ENCODE measurements at places on chromosomes 12 and 14. TPM values are rescaled to one million over a fixed set of nuclear protein-coding genes. Genes with fewer than 3 reads are reported as not detected.

DNA sequence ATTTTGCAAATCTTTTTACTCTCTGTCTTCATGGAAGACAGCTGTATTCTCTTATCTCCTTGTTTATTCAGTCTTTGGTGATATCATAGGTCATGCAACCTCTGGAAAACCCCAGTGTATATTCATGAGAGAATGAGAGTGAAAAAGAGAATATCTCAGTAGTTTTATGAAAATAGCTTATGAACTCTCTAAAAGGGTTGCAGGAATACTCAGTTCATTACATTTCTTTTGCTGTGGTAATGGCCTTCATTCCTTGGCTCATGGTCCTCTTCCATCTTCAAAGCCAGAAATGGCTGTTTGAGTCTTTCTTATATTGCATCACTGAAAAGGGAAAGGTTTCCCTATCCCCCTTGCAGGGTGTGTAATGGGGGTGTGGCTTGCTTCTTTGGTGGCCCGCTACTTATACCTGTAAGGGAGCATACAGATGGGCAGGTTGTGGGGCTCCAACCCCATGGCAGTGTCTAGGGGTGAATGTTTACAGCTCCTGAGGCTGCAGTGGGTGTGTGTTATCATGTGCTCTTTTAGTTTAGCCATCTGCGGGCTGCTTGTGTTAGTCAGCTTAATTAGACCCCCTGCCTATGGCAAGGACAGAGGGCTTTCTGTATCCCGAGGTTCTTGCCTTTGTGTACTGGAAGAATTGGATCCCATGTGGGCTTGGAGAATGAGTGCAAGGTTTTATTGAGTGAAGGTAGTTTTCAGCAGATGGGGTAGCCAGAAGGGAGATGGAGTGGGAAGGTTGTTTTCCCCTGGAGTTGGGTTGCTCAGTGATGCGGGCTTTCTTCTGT lies 150.2 kb downstream of the CCDC91 start:
- no peak for DNase-seq

- peak; percentile 44 for DNase-seq
These were observed 14.7 kb upstream of the NCOR2 start for GRCh38 chr12:124582108-124582424.

DNA sequence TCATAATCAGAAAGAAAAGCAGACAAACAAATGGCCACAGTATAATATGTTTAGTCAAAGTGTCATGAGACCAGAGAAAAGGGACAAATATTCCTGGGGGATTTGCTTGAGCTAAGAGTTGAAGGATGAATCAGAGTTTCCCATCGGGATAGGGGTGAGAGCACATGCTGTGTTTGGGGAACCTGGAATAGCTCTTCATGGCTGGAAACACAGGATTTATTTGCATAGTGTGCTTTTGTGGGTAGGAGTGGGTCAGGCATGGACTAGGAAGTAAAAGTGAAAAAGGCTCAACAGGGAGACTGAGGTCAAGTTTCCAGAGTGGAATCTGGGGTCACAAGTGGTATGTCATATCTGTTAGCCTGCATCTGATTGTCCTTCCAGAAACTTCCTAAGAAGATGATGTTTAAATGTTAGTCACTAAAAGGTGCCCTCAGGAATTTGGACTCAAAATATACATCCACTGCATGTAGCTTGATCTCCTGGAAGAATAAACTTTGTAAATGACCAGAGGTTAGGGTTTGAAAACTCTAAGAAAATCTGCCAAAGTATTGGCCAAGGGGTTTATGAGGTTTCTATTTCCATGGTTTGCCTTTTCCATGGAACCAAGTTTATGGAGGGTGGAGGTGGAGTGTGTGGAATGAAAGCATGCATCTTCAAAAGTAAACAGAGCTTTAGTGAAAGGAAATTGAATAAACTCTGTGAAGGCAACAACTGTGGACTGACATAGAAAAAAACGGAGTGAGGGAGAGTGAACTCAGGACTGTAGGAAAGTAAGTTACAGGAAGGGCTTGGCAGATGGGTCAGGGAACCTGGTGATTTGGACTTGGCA lies 344.6 kb downstream of the C12orf75 start:
- no peak for DNase-seq

GRCh38 chr12:62728741-62729140 lies 206.2 kb downstream of the PPM1H start:
- DNase-seq: no peak

- no peak for DNase-seq
These were observed 798.8 kb downstream of the SLC16A7 start for GRCh38 chr12:60394665-60395064.

DNA sequence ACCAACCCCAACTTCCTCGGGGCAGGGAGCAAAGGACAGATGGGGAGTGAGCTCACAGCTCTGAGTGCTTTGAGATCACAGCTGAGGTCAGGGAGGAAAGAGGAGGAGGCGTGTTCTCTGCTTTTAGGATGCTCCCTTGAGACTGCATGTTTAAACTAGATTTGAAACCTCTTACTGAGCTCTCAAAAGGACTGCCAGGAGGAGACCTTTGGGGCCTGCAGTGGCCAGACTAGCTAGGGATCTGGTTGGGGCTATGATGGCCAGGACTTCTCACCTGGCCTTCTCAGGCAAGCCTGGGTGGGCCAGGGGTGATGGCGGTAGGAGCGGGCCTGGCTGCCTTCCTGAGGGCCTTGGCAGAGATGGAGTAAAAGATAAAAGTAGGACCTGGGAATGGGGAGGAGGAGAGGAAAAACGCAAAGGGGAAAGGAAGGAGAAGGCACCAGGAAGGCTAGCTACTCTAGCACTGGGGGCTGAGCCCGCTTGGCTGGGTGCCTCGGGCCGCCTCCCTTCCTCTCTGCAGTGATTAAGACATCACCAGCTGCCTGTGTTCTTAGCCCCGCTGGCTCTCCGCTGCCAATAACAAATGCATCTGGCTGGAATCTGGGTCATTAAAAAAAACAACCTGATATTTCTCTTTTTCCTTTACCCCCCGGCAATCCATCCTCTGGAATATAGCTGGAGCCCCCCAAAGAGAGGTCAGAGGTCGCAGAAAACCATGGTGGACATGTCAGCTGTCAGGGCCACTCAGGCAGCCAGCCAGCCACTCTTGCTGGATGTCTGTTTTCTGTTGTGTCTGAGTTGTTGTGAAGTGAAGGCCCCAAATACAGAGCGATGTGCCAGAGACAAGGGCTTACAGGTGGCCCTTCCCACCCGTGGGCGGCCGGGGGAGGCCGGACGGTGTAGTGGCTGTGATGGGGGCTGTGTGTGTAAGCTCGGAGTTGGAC lies 141.3 kb downstream of the TSPAN9 start:
- DNase-seq: peak; percentile 85

Gene SCARB1
- total RNA-seq: 11.1 TPM

Gene CPNE6
- not detected for total RNA-seq

Gene B3GNT4
- total RNA-seq: not detected

Gene INSM2
- total RNA-seq: not detected

Gene SLC8A3
- total RNA-seq: 0.05 TPM

Gene GRIP1
- 0.47 TPM for total RNA-seq

Gene CLEC4A
- 1.5 TPM for total RNA-seq

Measured in left ventricle myocardium inferior (tissue), 1 donor.